ENCODE measurements at places on chromosomes 3 and 15.

DNA sequence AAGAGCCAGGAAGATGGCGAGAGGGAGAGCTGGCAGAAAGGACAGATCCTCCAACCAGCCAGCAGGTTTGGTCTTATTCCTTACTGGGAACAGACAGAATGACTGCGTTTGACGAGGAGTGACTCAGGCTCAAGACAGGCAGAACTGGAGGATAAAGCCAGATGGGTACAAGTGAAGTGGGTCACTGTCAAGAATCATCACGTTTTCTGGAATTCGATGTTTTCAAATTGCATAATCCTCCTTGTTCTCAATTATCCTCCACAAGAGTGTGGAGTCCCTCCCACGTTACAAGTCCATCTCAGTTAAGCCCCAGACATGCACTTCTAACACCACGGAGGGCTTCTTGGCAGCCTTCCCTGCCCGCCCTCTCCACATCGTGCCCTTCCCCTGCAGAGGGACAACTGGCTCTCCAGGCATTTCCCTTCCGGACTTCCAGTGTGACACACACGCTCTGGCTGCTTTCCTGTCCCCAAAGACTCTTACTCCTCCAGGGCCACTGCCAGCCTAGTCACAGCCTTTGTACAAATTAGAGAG lies 183.1 kb downstream of the CHST2 start:
- peak; percentile 34 for DNase-seq

GRCh38 chr15:87722941-87723691 lies 533.4 kb downstream of the NTRK3 start:
- no peak for DNase-seq

GRCh38 chr3:128395500-128396162 lies 71.1 kb downstream of the DNAJB8 start:
- no peak for DNase-seq

DNA sequence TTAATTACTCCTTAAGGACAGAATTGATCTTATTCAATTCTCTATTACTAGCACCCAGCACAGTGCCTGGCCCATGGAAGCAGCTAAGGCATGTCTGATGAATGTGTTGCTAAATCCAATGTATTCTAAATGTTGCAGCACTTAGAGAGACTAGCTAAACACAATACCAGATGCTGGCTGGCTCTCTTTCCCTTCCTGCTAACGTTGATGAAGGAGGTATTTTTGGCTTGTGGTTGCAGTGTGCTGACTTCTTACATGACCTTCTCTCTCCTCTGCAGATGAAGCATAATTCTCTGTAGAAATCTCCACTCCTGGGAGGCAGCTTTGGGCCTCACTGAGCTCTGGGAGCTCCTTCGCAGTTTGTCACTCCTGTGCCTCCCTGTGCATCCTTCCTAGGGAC lies 183.6 kb downstream of the PEX5L start:
- no peak for DNase-seq

- no peak for DNase-seq
Observed at GRCh38 chr3:69893274-69893673, 106.3 kb upstream of the SAMMSON start.

DNA sequence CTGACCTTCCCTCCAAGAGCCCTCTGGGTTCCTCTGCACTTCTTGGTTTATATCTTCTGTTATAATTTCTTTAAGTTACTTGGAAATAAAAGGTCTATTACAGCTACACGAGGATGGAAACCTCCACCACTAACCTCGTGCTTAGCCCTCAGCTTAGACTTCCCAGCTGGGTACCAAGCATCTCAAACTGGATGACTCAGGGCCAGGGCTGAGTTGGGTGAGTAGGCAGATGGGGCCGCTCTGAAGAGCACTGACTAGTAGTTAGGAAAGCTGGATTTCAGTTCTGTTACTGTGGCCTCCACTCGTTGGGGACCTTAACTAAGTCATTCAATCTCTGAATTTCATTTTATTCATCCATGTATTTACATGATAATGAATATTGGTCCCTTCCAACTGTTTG lies 1036.6 kb downstream of the IGSF11 start:
- DNase-seq: no peak

- DNase-seq: no peak
Observed at GRCh38 chr3:13812034-13812471, 67.8 kb downstream of the WNT7A start.

DNA sequence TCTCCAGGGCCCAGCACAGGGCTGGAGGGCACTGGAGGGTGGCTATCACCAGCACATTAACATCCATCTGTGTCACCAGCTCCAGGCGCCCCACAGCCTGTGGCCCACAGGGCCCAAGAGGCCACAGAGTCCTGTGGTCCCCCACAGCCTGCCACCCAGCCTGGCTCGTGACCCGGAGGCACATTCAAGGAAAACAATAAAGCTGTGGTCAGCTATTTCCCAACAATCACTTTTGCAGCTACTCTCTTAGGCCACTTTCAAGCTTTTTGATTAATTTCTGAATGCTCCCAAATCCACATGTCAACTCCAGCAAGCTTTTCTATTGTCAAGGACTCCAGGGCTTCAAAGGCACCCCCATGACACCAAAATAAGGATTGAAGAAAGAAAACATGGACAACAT lies 16.7 kb downstream of the IDH2 start:
- DNase-seq: no peak

GRCh38 chr15:90151989-90152645 lies 49.0 kb upstream of the SEMA4B start:
- no peak for DNase-seq
